Stimulated activated CD8-positive, alpha-beta memory T cell treated with anti-CD3 and anti-CD28 coated beads, Interleukin-12 subunit alpha, Interleukin-12 subunit beta, amount 100 ng/mL, for 1 hour (primary cell): ENCODE measurements at places on chromosomes 6 and 20.

DNA sequence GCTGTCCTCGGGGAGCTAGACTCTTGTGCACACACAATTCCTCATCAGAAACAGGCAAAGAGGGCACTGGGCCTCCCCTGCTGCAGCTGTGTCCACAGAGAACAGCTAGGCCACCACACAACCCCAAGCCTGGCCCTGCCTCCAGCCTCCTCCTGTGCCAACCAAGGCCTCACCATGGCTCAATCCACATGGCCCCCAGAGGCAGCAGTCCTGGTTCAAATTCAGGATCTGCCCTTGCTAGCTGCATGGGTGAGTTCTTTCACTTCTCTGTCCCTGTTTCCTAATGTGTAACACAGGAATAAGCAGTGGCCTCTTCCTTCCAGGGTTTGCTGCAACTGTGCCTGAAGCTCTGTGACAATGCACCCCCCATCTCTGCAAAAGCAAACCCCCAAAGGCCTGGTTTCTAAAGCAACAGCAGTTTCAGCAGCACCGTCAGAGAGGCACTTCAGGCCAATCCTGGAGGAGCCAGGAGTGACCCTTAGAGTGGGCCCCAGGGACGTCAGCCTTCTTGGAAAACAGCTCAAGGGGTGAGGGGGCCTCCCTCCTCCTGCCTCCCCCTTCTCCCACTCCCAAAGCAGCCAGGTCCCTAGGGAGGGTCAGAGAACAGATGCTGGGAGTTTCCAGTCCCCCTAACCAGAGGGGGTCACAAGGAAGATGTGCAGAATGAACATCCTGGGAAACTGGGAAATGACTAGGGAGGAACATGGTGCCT, 2.2 kb downstream of the ADISSP start:
- no peak for DNase-seq

DNA sequence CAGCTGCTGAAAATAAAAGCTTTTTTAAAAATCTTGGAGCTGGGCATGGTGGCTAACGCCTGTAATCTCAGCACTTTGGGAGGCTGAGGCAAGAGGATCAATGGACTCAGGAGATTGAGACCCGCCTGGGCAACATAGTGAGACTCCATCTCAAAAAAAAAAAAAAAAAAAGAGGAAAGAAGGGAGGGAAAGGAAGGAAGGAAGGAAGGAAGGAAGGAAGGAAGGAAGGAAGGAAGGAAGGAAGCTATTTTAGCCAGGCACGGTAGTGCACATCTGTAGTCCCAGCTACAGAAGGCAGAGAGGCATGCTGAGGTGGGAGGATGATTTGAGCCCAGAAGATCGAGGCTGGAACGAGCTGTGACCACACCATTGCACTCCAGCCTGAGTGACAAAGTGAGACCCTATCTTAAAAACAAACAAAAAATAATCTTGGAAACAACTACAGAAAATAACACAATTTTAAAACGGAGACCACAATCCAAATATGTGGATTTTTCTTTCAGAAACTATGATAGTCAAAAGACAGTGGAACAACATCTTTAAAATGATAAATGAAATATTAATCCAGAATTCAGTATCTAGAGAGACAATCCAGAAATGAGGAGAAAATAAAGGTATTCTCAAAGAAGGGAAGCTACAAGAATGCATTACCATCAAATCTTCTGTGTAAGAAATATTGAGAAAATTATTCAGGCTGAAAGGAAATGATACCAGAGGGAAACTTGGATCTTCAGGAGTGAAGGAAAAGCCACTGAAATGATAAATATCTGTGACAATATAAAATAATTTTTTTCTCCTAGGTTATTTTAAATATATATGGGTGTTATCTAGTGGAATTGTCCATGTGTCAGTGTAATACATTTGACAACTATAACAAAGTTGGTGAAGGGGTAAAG, 182.0 kb downstream of the GPX5 start:
- DNase-seq: no peak

- no peak for DNase-seq
Measured at GRCh38 chr6:53128842-53129241, 19.8 kb downstream of the GCM1 start.

GRCh38 chr20:3045042-3045815, 623 bp upstream of the MRPS26 start:
- peak; percentile 26 for DNase-seq

DNA sequence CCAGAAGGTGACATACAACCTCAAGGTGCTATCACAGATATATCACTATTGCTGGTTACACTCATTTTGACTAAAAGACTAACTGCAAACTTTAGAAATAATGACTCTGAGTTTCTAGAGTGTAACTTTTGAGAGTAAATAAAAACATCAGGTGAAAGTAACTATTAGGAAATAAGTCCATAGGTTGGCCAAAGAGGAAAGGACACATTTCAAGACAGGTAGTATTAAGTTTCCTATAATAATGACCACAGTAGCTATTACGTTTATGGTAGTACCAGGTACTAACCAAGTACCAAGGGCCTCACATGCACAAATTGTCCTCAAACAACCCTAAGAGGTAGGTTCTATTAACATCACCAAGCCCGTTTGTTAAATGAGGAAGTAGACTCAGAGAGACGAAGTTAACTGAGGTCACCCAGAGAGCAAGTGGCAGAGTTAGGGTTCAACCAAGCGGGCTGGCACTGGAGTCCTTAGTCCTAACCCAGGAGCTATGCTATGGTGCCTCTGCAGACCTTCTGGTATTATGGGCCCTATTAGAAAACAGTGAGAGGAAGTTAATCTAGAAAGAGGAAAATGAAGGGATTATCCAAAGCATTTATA, 36.8 kb downstream of the HEBP2 start:
- DNase-seq: no peak

DNA sequence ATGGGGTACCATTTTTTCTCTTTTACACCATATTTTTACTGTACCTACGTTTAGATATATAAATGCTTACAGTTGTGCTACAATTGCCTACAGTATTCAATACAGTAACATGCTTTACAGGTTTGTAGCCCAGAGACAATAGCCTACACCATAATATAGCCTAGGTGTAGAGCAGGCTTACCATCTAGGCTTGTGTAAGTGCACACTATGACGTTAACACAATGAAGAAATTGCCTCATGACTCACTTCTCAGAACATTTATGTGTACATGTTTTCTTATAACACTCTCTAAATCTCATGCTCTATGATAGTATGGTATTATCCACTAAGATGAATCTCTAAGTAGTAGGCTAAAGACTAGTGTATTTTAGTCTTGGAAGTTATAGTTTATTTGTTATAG, 13.5 kb downstream of the GPR63 start:
- DNase-seq: no peak

- no peak for DNase-seq
Measured at GRCh38 chr20:45963059-45964005, 8.7 kb downstream of the ZNF335 start.

DNA sequence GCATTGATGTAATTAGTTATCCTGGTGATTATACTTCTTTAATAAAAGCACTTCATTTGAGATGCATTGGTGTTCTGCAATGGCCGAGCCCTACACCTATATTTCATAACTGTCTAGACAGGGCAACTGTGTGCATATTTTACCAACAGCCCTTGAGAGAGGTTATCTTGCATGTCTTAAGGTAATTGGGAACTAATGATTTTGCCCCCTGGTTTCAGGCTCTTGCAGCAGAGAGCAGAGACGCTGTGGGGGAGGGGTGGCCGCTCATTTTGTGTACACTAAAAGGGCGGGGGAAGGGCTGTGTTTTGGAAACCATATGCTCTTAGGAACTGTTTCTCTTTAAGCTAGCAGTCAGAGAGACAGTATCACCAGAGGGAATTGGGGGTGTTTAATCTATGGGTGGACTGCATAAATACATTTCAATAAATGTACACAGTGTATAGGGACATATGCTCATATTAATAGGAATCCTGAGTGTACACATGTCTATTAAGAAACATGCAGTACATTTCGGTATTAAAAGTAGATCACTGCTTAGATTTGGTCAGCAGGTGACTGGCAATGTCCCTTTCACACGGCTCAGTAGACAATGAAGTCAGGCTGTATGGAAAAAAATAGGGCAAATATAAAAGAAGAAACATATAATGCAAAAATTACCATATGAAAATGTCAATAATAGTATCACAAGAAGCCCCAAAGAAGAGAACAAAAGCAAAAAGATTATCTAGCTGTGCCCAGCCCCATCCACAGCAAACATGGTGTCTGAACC, 402.9 kb upstream of the CITED2 start:
- DNase-seq: no peak

DNA sequence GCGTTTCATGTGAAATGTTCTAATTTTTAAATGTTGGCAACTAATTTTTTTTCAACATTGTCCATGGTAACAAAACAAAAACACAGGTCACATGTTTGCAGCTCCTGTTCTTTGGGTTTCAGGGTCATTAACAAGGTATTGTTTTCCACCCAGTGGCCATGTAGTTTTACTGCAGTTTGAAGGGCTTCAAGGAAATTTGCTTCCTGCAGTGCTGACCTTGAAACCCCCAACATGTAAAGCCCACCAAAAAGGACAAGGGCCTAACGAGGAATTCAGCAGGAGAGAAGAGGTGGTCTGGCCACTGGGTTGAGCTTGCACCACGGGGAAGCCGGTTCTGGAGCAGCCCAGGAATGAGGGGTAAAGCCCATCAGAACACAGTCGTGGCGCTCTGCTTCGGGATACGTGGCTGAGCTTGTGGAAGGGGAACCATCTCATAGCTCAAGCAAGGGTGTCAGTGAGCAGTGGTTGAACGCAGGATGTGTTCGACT, 13.9 kb upstream of the KLHL31 start:
- no peak for DNase-seq

GRCh38 chr20:42494290-42494689, 695.4 kb downstream of the PTPRT start:
- no peak for DNase-seq

- peak; percentile 49 for DNase-seq
Measured at GRCh38 chr6:1554476-1555310, 55.0 kb upstream of the FOXC1 start.

DNA sequence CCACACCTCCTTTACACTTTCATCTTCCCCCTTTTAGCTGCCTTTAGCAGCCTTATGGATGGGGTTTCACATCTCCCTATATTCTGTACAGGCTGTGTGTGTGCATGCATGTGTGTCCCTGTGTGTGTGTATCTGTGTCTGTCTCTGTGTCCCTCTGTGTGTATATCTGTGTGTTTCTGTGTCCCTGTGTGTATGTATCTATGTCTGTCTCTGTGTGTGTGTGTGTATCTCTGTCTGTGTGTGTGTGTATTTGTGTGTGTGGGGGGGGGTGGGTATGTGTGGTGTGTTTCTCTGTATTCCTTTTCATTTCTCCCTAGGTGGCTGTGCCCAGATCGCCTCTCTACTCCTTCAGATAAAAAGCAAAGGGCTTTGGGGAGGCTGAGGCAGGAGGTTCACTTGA, 52.2 kb upstream of the CD83 start:
- no peak for DNase-seq

- no peak for DNase-seq
Measured at GRCh38 chr6:17059022-17059421, 42.8 kb upstream of the STMND1 start.

DNA sequence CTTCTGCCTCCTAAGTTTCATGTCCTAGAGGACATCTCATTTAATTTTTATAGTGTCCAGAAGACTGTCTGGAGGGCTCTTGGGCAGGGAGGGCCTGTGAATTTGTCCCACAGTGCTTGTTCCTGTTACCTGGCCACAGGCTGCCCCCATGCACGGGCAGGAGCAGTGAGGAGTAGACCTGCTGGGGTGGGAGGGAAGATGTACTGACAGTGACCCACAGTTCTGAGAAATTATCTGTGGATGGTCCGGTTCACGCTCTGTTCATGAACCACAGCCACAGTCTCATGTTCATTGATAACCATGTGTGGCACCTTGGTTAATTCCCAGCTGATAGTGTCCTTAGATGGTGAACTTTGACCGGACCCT, 18.8 kb upstream of the ZNF831 start:
- DNase-seq: no peak

- DNase-seq: no peak
Measured at GRCh38 chr6:82381278-82381677, 17.7 kb downstream of the TPBG start.

- DNase-seq: no peak
Measured at GRCh38 chr6:145329257-145329656, 406.1 kb downstream of the EPM2A start.

- no peak for DNase-seq
Measured at GRCh38 chr6:5827056-5827904, 179.4 kb downstream of the NRN1 start.

GRCh38 chr20:44125332-44126127, 61.5 kb downstream of the JPH2 start:
- DNase-seq: no peak

DNA sequence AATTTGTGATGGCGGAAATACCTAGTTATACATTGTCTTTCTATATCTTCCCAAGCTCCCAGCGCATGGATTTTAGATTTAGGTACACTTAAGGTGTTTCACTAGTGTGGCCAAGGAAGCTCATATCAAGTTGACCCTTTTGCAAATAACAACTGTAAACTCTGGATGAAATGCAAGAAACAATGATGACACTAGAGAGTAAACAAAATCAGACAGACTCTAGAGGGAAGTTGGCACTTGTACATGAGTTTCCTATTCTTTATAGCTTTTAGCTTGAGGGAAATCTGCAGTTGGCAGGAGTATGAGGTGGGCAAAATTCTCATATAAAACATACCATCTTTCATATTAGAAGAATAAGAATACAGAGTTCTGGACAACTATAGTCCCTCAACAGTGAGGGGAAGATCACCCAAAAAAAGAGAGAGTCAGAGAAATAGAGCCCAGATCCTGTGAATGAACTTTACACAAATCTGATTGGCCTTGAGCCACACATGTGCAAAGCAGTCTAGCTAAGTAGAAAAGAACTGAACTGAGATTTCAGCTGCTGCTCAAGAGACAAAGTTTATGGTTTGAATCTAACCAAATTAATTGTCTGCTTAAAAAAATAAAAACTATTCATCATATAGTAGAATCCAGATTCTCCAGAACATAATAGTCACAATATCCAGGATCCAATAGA, 26.1 kb downstream of the TXLNB start:
- DNase-seq: no peak

GRCh38 chr20:10783707-10784553, 110.1 kb upstream of the JAG1 start:
- DNase-seq: no peak
